ENCODE measurements at places on chromosomes 11 and 22.

GRCh38 chr11:36565031-36565610 is 2.7 kb upstream of the RAG1 start:
- DNase-seq: no peak

DNA sequence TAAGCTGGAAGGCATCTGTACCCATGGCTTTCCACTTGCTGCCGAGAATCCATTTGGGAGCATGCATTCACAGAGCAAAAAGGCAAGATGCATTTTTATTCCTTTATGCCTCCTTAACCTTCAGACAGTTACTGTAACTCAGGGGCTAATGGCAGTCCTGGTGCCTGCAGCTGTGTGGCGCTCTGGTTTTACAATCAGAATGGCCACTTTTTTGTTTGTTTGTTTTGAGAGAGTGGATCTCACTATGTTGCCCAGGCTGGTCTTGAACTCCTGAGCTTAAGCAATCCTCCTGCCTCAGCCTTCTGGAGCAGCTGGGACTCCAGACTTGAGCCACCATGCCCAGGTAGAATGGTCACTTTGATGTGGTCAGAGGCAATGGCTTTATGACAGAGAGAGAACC is 101.8 kb downstream of the NAV2 start:
- DNase-seq: peak; percentile 2

GRCh38 chr11:33889296-33889695 is 2.6 kb downstream of the LMO2 start:
- DNase-seq: no peak

DNA sequence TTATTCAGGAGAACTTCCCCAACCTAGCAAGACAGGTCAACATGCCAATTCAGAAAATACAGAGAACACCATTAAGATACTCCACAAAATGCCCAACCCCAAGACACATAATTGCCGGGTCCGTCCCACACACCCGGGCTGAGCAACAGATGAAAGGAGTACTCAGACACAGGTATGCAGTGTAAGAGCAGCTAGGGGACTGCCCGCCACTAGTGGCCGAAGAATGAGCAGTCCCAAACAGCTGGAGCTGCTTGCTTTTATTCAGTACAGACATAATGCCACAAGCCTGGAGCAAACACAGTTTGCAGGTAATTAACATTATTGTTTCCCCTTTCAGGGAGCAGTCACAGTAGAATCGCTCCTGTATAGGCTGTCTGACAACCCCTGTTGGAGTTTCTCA is 364.6 kb downstream of the LUZP2 start:
- no peak for DNase-seq

GRCh38 chr11:48041877-48042695 is 61.7 kb downstream of the PTPRJ start:
- no peak for DNase-seq

- no peak for DNase-seq
Measured at GRCh38 chr22:33247758-33248157, 189.6 kb upstream of the SYN3 start.

DNA sequence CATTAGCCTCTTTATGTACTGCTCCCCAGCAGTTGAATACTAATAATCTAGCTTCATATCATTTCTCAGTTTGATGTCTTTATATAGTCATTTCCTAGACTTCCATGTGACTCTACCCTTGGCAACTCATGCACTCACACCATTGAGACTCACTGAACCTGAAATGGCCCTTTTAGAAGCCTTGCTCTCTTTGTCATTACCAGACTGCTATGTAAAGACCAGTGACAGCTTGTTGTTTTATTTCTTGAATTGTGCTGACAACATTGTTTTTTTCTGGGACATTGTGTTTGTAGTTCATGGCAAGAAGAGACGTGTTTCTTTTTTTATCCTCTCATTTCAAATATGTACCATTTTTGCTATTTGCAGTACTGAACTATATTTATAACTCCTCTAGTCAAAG is 256.5 kb downstream of the CNTN5 start:
- DNase-seq: no peak

GRCh38 chr22:38873469-38874411 is 1.7 kb upstream of the CBX6 start:
- no peak for DNase-seq

DNA sequence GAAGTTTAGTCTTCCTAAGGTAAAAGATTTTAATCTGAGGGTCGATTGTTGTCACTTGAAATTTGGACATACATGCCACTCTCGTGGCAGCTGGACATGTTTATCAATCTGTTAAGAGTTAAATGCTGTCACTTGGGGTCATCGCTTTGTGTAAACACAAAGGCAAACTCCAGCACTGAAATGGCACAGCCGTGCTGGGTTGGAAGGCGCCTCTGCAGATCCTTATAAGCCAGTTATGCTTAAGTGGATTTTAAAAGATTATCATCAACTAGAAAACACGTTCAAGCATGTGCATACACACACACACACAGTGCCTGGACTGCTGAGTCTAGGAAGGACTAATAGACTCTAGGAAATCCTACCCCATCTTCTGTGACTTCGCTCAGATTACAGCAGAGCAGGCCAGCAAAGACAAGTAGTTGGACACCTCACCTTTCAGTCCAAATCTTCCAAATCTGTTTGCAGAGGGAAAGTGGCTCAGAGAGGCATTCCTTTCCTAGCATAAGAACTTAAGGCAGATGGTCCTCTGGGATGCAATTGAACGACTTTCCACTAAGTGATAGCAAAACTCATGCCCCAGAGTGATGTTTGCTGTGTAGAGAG is 83.7 kb downstream of the CACNG2 start:
- peak; percentile 99 for DNase-seq

GRCh38 chr22:44133161-44133560 is 47.6 kb upstream of the PARVG start:
- DNase-seq: no peak

- no peak for DNase-seq
Measured at GRCh38 chr22:20427945-20428417, 9.6 kb downstream of the SCARF2 start.

DNA sequence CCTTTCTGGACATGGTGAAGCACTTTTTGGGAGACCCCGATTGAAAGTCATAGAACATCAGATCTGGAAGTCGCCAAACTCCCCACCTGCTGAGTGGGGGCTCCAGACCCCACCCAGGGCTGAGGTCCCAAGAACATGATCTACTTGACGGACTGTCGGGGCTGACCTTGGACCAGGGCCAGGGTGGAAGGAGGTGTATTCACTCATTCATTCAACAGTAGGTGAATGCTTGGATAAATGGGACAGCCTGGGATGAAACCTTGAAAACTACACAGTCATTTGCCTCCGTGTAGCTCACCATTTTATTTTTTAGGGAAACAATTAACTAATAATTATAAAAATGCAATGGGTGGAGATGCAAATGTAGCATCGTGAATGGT is 629.0 kb downstream of the BRD1 start:
- no peak for DNase-seq

GRCh38 chr22:47251911-47252310 is 489.5 kb downstream of the TBC1D22A start:
- no peak for DNase-seq

GRCh38 chr11:369336-370018 is at the start of gene B4GALNT4:
Gene B4GALNT4, plus strand, starts transcription at chr11:369499. Its CDS starts 305 bp downstream, at chr11:369804.
- DNase-seq: no peak

- DNase-seq: no peak
Measured at GRCh38 chr11:25769287-25769686, 562.6 kb upstream of the ANO3 start.

DNA sequence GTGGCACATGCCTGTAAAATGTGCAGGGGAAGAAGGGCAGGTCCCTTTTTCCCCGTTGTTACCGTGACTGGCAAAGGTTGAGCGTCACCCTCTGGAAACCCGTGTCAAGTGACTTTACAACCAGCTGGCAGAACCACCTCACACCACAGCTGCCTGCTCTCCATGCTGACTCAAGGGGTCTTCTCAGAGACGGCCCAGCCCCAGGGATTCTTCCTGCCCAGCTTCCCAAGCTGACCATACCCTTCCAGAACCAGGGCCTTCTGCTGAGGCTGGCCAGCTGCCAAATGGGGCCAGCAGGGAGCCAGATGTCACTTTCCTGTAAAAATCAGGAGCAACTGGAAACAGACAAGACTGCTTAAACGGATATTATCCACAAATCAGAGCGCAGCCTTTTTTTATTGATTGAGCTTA is 6.3 kb downstream of the PC start:
- peak; percentile 96 for DNase-seq

DNA sequence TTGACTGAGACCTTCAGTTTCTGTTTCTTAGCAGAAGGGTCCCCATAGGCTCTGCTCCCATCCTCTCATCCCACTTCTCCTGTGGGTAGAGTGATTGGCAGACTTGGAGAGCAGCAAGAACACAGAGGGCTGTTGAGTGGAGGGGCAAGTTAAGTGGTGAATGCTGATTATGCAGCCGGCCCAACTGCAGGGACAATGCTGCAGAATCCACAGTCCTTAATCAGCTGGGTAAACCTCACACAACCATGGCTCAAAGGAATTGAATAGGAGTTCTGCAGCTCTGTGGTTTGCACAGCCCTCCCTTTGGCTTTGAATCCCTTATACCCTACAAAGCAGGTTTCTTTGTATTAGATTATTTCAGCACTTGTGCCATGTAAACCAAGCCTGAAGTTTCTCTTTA is 161.1 kb downstream of the NAV2 start:
- DNase-seq: no peak

GRCh38 chr11:3836903-3837302 is 3.9 kb downstream of the RHOG start:
- DNase-seq: no peak

DNA sequence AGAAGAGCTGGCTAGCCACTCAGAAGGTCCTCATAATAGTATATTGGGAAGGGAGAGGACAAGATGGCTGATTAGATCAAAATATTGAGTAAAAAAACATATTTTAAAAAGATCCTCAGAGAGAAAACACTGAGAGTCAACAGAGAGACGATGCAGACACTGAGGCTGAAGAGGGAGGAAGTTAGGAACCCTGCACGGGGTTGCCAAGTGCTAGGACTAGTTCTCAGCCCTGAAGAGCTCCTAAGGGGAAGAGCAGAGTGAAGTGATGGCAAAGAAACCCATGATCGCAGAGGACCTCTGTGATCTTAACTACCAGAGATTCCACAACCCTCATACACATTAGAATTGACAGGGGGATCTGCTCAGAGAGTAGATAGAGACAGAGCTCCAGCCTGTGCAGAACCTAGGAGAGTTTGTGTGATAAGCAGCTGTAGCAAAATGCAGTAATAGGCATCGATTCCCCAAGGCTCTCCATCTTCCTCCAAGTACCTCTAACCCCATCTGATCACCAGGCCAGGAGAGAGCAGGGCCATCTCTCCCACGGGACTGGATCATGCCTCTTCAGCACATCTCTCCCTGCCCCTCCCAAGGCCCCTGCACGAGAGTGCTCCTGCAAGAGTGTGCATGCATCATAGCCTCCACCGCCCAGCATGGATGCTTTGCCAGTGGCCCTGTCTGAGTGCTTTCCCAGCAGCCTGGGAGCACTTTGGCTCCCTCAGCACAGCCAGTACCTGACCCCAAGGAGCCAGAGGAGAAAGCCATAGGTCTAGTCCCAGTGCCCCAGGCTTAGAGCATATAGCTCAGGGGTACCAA is 41.2 kb upstream of the ARL14EP start:
- no peak for DNase-seq

DNA sequence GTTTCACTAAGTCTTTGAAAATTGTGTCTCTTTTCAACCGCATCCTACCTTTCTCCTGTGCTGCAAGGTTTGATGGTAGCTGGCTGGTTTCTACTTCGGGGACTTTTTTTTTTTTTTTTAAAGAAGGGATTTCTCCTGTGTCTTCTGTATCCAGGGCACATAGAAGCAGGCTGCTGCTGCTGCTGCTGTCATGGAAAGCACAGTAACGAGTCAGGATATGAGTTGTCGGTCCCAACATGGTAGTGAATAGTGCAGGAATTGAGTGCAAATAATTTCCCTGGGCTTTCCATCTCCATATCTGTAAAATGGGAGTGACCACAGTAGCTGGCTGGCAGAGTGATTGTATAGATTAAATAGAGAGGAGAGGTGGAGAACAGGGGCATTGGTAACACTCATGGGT is 118.3 kb upstream of the NAV2 start:
- no peak for DNase-seq

DNA sequence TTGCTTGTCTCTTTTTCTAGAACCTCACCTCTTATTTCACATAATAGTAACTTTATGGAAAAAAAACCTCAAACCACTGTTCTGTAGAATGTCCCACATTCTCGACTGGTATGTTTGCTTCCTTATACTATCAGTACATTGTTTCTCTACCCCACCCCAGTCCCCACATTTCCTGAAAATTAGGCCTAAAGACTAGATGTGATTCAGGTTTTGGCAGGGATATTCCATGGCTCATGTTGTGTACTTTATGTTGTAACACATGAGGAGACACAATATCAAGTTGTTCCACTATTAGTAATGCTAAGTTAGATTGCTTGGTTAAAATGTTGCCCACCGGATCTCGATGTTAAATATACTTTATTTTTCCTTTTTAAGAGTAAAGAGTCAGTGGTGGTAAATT is 34.7 kb downstream of the DDIAS start:
- DNase-seq: no peak

- DNase-seq: no peak
Measured at GRCh38 chr22:43823353-43823908, 11.3 kb upstream of the EFCAB6 start.

GRCh38 chr11:31558001-31558400 is 48.4 kb downstream of the ELP4 start:
- no peak for DNase-seq

DNA sequence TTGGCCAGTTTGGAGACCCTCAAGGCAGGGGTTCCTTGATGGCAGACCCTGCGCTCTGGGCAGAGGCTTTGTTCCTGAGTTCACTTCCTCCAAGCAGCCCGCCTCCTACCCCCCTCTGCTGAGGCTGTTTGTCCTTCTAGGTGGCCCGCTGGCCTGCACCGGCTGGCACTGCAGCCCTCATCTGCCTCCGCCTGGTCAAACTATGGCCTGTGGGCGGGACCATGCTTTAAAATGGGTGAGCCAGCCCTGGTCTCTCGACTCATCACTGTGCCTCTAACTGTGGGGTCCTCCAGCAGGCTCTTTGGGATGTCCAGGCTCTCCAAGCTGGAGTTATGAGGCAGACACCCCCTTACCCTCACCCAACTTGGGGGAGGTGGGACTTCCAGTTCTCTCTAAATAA is 114.1 kb upstream of the SLC22A12 start:
- DNase-seq: no peak

- DNase-seq: no peak
Measured at GRCh38 chr22:28207281-28208030, 288.4 kb upstream of the PITPNB start.

DNA sequence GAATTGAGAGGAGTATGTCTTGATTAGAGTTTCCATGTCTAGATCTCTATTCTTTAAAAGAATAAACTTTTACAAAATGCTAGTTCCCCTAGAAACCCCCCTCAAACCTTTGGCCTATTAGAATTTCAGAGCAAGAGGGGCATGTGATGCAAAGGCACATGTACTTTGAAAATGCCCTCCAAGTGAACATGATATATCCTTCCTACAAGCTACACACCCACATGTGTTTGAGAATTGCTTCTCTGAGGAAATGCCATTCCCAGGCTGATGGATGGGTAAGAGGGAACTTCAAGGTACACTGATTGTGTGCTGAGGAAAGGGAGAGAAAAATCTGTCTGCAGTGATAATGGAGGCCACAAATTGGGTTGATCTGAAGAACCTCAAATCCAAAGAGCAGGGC is 59.5 kb upstream of the PSMA1 start:
- no peak for DNase-seq

Measured in NCI-H524 (cell line).